ENCODE measurements at places on chromosomes 7 and 10. TPM values are rescaled to one million over a fixed set of nuclear protein-coding genes. Genes with fewer than 3 reads are reported as not detected.

Gene ANKRD1
- 3,842 TPM for total RNA-seq

Gene PSD
- 9.7 TPM for total RNA-seq

Gene INHBA
- total RNA-seq, result 4.0 TPM

Gene SLC16A12
- 10.0 TPM for total RNA-seq

GRCh38 chr10:80512031-80512526 lies 25.6 kb upstream of the SH2D4B start:
- no peaks in the 10 kb centered on the region for H3K27me3 ChIP-seq
- peaks cover 62% of the 10 kb centered on the region for H3K36me3 ChIP-seq
- DNase-seq, result no peak
- H3K4me3 ChIP-seq, result no peak overlapping the region

GRCh38 chr7:1054438-1054837 lies 10.1 kb downstream of the GPR146 start:
- H3K27me3 ChIP-seq, result no peaks in the 10 kb centered on the region
- peaks cover 75% of the 10 kb centered on the region for H3K4me1 ChIP-seq
- peak overlapping the region; percentile 69 for H3K27ac ChIP-seq
- DNase-seq, result no peak

GRCh38 chr7:37987732-37988131 lies 67.3 kb downstream of the EPDR1 start:
- H3K4me3 ChIP-seq, result no peak overlapping the region
- no peaks in the 10 kb centered on the region for H3K36me3 ChIP-seq
- H3K27ac ChIP-seq, result no peak overlapping the region
- no peaks in the 10 kb centered on the region for H3K27me3 ChIP-seq

DNA sequence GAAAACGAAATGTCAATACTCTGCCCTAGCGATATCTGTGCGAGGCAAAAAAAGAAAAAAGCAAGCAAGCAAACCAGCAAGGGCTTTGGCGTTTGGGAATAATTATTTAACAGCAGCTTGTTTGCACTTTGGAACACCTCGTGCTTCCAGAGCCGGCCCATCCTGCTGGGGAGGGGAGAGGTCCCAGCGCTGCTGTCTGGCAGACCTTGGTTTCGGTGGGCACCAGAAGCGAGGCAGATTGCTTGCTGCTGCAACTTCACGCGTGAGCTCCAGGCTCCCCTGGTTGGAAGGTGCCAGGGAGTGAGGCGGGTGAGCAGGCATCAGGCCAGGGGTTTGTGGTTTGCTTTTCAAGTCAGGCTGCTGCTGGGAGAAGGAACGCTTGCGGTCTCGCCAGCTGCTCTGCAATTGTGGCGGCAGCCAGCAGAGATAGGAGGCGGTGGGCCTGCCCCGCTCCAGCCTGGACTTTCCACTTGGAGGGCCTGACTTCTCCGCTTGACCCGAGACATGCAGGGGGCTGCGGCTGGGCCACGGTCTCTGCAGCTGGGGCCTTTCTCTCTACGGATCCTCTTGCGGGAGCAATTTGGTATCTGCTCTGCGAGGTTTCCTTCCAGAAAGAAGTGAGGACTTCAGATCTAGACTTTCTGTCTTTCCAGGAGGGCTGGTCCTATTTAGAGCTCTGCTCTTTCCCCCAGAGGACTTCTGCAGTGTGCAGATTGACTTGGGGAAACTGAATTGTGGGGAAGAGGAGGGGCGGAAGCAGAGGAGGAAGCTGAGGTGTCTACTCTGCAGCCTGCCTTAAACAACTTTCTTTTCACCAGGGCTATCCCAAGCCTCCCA lies 131.4 kb downstream of the PRPF18 start:
- DNase-seq, result peak; percentile 78
- peaks cover 23% of the 10 kb centered on the region for H3K4me1 ChIP-seq
- H3K27me3 ChIP-seq, result no peaks in the 10 kb centered on the region
- peak overlapping the region; percentile 17 for H3K4me3 ChIP-seq

DNA sequence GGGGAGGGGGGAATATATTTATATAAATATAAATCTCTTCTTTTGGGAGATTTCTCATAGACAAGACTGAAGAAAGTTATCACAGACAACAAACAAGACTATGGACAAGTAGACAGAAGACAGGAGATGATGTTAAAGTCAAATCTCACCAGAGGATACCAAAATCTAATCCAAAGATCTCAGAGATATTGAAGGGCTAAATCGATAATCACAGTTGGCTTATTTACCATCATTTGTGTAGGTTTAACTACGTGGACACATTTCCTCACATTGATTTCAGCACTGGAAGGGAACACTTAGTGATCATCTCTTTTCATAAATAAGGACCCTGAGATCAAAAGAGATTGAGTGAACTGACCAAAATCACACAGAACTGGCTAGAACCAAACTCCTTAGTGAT lies 2.7 kb upstream of the INPP5F start:
- no peak overlapping the region for H3K27ac ChIP-seq
- DNase-seq, result no peak
- peaks cover 27% of the 10 kb centered on the region for H3K4me1 ChIP-seq
- H3K36me3 ChIP-seq, result no peaks in the 10 kb centered on the region
- no peak overlapping the region for H3K4me3 ChIP-seq
- no peaks in the 10 kb centered on the region for H3K27me3 ChIP-seq

DNA sequence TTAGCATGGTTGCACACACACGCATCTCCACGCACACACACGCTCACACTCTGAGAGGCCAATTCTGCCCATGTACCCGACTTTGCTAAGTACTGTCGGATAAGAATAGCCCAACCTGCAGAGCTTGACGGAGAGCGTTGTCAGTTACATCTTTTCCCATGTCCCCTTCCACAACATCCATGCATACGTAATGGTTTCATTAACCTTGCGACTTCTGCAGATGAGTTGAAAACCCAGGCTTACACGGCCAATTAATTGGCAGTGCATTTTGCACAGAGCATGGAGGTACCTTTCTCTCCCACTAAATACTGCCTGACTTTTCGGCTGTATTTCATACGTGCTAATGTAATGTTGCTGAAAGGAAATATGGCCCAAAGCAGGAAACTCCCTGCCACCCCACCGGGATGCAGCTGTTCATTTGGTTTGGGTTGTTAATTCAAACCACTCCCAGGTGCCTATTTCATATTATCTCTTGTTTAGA lies 291.2 kb upstream of the HABP2 start:
- no peaks in the 10 kb centered on the region for H3K36me3 ChIP-seq
- H3K4me1 ChIP-seq, result no peaks in the 10 kb centered on the region
- H3K27ac ChIP-seq, result no peak overlapping the region
- no peaks in the 10 kb centered on the region for H3K27me3 ChIP-seq

GRCh38 chr10:106619346-106619745 lies 545.2 kb downstream of the SORCS1 start:
- H3K27ac ChIP-seq, result no peak overlapping the region
- no peaks in the 10 kb centered on the region for H3K36me3 ChIP-seq
- no peaks in the 10 kb centered on the region for H3K27me3 ChIP-seq
- H3K4me1 ChIP-seq, result no peaks in the 10 kb centered on the region
- DNase-seq, result no peak
- H3K4me3 ChIP-seq, result no peak overlapping the region

GRCh38 chr7:80275192-80275605 lies 140.6 kb downstream of the GNAI1 start:
- no peak overlapping the region for H3K4me3 ChIP-seq
- no peaks in the 10 kb centered on the region for H3K36me3 ChIP-seq
- peaks cover 8% of the 10 kb centered on the region for H3K4me1 ChIP-seq
- no peaks in the 10 kb centered on the region for H3K27me3 ChIP-seq
- no peak for DNase-seq
- no peak overlapping the region for H3K27ac ChIP-seq

- no peak overlapping the region for H3K4me3 ChIP-seq
- no peak for DNase-seq
- peaks cover 44% of the 10 kb centered on the region for H3K36me3 ChIP-seq
- no peaks in the 10 kb centered on the region for H3K4me1 ChIP-seq
- H3K27me3 ChIP-seq, result no peaks in the 10 kb centered on the region
Observed at GRCh38 chr10:73841526-73842285, 30.3 kb upstream of the NDST2 start.

Gene IQUB
- total RNA-seq, result 0.85 TPM

DNA sequence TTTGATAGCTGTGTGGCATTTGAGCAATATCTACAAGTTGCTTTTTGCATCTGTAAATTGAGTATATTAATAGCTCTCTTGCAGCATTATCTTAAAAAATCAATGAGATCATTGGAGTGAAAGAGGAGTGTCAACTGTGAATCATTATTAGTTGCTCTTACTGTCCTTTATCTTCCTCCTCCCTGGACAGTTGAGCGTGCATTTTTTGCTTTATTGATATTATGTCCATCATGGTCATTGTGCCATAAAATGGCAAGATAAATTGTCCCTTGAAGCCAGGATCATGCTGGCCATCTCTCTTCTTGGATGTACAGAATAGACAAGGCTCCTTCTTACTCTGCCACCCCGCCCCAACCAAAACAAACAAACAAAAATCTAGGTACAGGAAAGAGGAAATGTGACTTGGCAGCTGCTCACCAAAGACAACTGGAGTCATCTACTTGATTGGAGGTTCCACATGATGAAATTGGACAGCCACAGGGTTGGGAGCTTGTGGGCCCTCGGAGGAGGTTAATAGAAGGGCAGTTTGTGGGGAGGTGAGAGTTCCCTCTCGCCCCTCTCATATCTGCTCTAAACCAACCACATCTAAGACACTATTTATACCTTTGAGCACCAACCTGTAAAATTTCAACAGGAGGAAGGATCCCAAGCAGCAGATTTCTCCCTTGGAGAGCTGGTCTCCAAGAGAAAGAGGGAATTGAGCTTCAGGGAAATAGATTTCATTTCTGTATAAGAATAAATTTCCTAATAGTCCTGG lies 252.7 kb downstream of the SKIDA1 start:
- no peak overlapping the region for H3K4me3 ChIP-seq
- H3K27ac ChIP-seq, result no peak overlapping the region
- H3K27me3 ChIP-seq, result no peaks in the 10 kb centered on the region
- H3K4me1 ChIP-seq, result no peaks in the 10 kb centered on the region

- H3K4me1 ChIP-seq, result no peaks in the 10 kb centered on the region
- no peaks in the 10 kb centered on the region for H3K36me3 ChIP-seq
- H3K27me3 ChIP-seq, result no peaks in the 10 kb centered on the region
- no peak overlapping the region for H3K4me3 ChIP-seq
- H3K27ac ChIP-seq, result no peak overlapping the region
Observed at GRCh38 chr7:48140001-48140681, 31.1 kb upstream of the ABCA13 start.

GRCh38 chr7:99094401-99094800 lies 49.5 kb downstream of the SMURF1 start:
- H3K27ac ChIP-seq, result no peak overlapping the region
- H3K36me3 ChIP-seq, result no peaks in the 10 kb centered on the region
- no peak for DNase-seq
- H3K27me3 ChIP-seq, result no peaks in the 10 kb centered on the region

DNA sequence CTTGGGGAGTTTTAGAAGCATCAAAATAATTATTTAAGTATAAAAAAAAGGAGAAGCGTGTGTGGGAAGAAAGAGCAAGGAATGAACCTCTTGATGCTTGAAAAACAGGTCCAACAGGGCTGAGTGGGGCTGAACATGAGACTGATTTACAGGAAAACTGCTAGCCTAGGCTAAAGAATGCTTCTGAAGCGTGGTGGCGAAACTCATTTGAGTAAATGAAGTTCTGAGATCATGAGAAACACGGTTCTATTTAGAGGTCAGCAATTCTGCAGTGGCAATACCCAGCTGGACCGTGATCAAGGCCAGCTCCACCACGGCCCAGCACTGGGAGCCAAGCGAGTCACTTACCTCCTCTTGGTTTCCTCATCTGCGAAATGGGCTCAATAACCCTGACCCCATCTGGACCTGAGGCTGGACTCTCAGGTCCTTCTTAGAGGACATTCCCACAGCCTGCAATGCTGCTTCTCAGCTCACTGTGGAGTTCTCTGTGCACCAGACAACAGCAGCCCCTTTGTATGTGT lies 140.1 kb upstream of the ADAM12 start:
- H3K27me3 ChIP-seq, result no peaks in the 10 kb centered on the region
- no peaks in the 10 kb centered on the region for H3K4me1 ChIP-seq
- no peak overlapping the region for H3K27ac ChIP-seq
- H3K36me3 ChIP-seq, result no peaks in the 10 kb centered on the region
- no peak overlapping the region for H3K4me3 ChIP-seq
